Stromal cell of bone marrow (primary cell): ENCODE measurements at places on chromosomes 5 and 9.
A peak's percentile ranks its signal among the peaks of the same experiment; 100 is the strongest.

GRCh38 chr5:66896171-66896570 is 300.0 kb downstream of the MAST4 start:
- DNase-seq, result no peak

DNA sequence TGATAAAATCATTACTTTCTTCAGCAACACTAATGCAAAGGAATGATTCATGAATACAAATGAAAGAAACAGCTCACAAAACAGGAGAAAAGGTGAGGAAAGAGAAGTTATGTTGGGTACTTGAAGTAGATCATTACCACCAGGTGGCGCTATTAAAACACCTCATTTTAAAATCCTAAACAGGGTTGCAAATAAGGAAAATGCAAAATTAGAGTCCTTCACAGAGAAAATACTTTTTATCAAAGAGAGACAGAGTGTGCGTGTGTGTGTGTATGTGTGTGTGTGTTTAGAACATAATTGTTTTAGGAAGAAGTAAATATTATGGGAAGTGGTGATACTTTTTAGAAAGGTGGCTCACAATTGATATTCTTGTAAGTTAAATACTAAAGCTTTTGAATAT is 49.5 kb upstream of the CD180 start:
- DNase-seq, result peak; percentile 55

DNA sequence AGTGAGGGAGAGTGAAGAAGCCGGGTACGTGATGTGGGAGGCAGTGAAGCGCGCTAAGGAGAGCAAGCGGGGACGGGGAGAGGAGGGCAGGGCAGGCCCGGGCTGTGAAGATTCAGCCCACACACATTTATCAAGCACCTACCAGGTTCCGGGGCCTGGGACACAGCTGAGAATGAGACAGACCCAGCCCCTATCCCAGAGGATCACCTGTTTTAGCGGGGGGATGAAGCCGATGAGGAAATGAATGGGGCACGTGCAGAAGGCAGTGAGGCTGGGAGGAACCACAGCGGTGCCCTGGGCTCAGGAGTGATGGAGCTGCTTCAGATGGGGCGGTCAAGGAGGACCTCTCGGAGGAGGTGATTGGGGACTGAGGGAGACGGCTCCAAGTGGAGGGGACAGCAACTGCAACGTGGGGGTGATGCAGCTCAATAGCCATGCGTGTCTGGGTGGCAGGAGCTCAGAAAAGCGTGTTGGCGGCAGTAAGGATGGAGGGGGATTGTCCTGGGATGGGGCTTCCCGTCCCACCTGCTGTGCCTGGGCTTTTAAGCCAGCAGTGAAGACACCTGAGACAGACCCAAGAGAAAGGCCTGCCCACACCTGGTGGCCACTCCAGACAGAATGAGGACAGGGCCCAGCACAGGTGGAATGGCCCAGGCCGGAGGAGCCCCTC is 77.5 kb upstream of the UNC5A start:
- no peak for DNase-seq

DNA sequence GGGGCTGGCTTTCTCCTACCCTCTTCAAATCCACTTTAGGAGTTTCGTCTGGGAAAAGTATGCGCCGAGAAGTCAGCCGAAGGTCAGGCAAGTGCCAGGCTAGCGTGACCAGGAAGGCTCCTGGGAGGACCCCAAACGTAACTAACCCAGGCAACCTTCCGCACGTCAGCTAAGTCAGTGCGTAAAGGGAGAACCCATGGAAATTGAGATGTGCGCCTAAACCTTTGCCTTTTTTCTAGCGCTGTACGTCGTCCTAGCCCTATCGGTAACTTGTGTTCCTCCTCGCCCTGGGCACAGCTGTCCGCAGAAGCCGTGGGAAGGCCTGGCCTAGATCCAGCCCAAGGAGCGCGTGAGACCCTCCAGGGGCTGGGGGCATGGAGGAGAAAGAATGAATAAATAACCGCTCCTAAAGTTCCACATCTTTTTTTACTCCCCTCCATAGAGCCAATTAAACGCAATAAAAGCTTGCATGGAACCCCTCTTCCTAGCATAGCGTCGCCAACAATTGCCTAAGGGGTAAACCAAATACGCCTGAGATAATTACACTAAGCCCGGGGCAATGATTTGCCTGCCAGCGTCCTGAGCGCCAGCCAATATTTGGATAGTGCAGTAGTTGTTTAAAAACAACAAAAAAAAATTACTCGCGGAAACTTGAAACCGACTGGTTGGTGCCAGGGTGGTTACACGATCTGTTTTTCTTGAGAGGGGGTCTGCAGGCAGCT is 4.0 kb upstream of the FOXB2 start:
- no peak for DNase-seq

GRCh38 chr5:173839117-173839713 is 48.9 kb upstream of the CPEB4 start:
- no peak for DNase-seq

GRCh38 chr5:94467954-94468930 is 150.2 kb downstream of the KIAA0825 start:
- DNase-seq, result no peak

GRCh38 chr5:44887722-44888121 is 79.0 kb downstream of the MRPS30 start:
- no peak for DNase-seq

- DNase-seq, result no peak
Observed at GRCh38 chr5:8884029-8884428, 661.8 kb downstream of the SEMA5A start.

- no peak for DNase-seq
Observed at GRCh38 chr5:171080186-171080938, 218.5 kb downstream of the RANBP17 start.

DNA sequence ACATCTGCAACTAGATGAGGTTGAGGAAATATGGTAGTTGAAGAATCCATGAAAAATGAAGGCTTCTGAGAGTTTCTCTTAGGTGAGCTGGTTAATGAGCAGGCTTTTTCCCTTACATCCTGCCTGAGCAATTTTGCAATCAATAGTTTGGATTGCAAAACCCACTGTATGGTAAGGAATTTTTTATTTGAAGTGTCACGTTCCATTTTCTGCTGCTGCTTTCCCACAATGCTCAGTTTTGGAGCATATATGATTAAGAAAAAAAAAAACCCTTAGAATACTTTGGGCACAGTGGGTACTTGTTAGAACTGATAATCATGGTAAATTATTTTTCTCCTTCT is 144.2 kb downstream of the PCSK1 start:
- DNase-seq, result no peak

- DNase-seq, result no peak
Observed at GRCh38 chr5:159440235-159440634, 109.9 kb upstream of the IL12B start.

DNA sequence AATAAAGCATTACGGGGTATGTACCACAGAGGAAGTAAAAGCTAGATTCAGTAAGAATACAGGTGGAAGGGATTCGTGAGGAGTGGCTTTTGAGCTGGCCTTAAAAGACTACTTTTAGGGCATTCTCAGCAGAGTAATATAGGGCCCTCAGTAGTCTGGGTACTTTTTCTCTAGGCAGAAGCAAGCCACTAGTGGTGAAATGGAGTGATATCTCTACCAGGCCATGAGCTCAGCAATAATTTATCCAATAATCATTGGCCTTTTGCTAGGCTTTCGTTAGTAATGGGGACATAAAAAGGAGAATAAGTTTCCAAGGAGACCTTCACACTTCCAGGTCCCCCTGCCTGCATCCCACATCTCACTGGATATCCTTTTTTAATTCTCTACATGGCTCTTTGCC is 1.7 kb downstream of the POLR3G start:
- DNase-seq, result no peak

DNA sequence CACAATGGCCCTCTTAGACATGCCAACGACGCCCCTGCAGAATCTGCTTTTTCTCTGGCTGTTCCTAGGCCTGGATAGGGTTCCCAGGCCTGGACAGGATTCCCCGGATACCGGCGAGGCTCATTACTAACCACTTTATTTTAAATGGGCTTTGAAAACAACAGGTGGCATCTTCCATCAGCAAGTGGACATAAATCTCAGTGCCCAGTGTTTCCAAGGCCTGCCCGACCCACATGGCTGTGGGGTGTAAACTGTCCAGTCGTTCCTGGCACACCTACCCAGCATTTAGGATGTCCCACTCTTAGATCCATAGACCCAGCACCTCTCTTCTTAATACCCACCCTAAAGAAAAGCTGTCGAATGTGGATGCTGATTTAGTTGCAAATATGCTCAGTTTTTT is 896 bp downstream of the CMBL start:
- no peak for DNase-seq

GRCh38 chr5:108876451-108876850 is 128.8 kb downstream of the FER start:
- DNase-seq, result no peak

GRCh38 chr5:157860898-157861890 is 2.2 kb upstream of the CLINT1 start:
- DNase-seq, result no peak

DNA sequence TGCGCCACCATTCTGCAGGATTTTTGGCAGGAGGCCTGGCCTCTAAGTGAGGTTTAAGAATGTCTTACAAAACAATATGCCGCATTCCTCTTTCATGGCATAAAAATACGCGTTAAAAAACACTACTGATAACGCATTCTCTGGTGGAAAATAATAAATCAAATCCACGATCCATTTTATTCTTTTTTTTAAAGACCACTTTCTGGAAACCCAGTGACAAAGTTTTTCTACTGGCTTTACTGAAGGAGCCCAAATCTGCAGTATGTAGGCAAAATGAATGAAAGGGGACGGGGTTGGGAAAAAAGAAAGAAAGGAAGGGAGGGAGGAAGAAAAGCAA is 2.0 kb downstream of the SV2C start:
- no peak for DNase-seq
